ENCODE measurements at places on chromosomes 11 and 22.

- no peak for DNase-seq
Measured at GRCh38 chr11:109892321-109892794, 200.8 kb upstream of the ZC3H12C start.

GRCh38 chr11:2518111-2518982, 73.5 kb downstream of the KCNQ1 start:
- DNase-seq = no peak

DNA sequence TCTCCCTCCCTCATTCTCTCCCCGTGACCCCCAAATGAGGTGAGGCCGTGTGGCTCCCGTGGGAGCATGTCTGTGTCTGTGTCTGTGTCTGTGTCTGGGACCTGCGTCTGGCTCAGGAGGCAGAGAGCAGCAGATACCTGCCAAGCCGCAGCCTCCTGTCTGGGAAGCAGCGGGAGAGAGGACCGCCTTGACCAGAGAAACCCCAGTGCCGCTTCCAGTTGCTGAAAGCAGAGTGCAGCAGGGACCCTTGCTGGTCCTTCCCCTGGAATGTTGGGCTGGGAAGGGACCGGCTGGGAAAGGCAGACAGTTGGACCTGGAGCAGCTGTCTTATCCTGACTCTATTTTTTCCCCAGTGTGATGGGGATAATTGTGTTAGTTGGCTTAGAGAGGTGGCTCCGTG, 525 bp downstream of the CSDC2 start:
- DNase-seq = no peak

- no peak for DNase-seq
Measured at GRCh38 chr11:128470081-128470480, 117.3 kb downstream of the ETS1 start.

DNA sequence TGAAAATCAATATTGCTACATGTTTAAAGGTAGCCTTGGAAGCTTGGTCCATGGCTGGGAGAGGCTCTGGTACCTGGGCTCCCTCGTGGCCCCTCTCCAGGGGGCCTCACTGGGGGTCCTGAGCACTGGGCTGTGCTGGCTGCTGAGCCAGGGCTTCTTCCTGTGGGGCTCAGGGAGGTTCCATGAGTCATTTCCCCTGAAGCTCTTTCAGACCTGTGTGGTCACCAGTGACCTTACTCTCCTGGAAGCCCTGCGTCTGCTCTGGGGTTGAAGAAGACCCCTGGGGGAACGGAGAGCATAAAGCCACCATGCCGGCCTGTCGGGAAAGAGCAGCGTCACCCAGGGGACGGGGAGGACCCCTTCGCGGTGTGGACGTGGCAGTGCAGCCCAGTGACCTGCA, 389.0 kb downstream of the TBC1D22A start:
- no peak for DNase-seq

DNA sequence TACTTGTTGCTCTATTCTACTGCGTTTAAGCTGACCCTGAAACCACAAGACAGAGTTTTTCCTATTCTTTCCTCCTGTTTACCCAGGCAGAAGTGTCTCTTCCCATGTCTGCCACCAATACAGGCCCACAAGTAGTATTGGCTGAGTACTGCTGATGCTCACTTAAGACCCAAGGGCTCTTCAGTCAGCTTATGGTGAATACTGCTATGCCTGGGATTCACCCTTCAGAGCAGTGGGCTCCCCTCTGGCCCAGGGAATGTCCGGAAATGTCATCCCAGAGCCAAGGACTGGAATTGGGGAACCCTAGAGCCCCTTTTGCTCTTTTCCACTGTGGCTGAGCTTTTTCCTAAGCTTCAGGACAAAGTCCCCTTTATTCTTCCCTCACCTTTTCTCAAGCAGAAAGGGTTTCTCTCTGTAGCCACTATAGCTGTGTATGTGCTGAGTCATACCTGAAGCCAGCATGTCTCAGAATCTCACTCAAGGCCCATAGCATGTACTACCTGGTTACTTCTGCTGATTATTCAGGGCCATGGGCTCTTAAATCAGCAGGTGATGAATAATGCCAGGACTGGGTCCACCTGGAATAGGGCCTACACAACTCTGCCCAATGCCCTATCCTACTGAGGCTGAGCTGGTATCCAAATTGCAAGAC, 745.8 kb upstream of the ANO5 start:
- no peak for DNase-seq

GRCh38 chr11:73182824-73183321, 35.2 kb upstream of the P2RY2 start:
- no peak for DNase-seq

DNA sequence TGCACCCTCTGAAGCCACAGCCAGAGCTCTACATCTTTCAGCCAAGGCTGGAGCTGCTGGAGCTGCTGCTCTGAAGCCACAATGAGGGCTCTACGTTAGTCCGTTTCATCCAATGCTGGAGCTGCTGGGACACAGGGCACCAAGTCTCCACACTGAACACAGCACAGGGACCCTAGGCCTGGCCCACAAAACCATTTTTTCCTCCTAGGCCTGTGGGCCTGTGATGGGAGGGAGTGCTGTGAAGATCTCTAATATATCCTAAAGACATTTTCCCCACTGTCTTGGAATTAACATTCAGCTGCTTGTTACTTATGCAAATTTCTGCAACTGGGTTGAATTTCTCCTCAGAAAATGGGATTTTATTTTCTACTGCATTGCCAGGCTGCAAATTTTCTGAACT, 441.4 kb upstream of the FAT3 start:
- DNase-seq = no peak

GRCh38 chr22:21642584-21643448, 714 bp downstream of the SDF2L1 start:
- peak; percentile 70 for DNase-seq

DNA sequence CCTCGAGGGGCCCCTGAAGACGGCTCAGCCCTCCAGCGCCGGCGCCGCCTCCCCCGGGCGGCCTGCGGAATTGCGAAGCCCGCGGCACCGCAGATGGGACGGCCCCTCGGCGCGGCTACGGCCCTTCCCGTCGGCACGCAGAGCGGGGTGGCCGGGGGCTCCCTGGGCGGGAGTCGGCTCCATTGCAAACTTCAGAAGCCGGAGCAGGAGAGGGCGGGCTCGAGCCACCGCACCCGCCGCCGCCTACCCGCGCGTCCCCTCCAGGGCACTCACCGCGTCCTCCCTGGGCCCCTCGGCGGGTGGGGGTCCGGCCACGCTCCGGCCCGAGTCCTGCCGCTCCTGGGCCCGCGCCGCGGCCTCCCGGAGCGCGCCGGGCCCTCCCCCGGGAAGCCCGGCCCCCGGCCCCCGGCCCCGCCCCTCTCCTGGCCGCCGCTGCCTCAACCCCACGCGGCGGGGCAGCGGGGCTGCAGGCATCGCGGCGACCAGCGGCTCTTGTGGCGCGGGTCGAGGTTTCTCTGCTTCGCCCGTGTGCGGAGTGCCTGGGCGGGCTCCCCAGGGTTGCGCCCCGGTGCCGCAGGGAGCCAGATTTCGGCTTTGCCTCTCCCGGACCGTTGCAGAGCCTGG, at the start of gene PACSIN3:
Gene PACSIN3 (minus strand): TSS at position 359 of the 624 bp plus-strand sequence. CDS start 3,707 bp downstream, outside the sequence.
- peak; percentile 34 for DNase-seq
